ENCODE measurements at places on chromosomes 4 and X.

DNA sequence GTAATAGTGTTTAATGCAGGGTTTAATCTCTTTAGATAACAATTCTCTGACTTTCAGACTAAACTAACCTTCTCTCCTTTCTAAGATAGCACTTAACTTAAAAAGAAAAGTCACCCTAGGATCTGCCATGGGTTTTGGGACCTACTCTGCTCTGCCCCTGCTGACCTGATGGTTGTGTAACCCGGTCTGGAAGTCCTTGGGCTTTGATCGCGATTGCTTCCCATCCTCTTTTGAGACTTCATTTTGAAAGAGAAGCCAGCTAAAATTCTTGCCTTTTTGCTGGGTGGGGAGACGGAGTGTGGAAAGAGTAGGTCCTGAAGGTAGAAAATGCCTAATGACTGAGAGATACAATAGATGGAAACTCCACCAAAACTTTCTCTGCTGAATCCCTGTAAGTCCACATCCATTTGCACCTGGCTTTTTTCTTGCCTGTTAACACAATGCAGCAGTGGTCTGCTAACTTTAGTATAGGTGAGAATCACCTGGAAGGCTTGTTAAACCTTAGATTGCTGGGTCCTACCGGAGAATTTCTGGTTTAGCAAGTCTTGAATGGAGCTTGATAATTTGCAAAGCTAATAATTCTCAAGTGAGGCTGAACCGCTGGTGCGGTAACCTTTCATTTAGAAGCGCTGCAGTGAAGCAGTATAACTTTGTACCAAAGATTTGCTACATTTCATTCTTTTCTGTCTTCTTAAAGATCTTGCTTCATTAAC lies 45.6 kb upstream of the CCSER1 start:
- no peak for DNase-seq

DNA sequence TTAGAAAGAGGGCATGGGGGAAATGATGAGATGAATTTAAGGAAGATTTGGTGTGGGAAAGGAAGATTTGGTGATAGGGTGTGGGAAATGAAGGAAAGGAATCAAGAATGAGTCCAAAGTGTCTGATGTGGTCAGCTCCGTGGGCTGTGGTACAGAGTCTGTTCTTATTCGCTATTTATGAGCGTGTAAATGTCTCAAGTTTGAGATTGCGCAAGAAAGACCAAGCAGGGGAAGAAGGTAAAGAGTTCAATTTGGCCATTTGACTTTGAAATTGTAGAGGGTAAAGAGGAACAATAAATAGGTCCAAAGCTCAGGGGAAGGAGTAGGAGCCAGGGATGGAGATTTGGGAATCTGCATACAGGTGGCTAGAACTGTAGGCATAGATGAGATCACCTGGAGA lies 11.3 kb upstream of the SMS start:
- no peak for DNase-seq

DNA sequence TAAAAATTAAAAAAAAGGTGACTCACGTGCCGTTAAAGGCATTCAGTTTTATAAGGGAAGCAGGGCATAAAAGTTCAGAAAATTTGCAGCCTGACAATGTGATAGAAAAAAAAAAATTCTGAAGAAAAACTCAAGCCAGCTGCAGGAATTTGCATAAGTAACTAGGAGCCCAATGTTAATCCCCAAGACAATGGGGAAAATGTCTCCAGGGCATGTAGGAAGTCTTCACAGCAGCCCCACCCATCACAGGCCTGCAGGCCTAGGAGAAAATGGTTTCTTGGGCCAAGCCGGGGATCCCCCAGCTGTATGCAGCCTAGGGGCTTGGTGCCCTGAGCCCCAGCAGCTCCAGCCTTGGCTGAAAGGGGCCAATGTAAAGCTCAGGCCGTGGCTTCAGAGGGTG lies 31.2 kb downstream of the CHM start:
- peak; percentile 90 for DNase-seq

DNA sequence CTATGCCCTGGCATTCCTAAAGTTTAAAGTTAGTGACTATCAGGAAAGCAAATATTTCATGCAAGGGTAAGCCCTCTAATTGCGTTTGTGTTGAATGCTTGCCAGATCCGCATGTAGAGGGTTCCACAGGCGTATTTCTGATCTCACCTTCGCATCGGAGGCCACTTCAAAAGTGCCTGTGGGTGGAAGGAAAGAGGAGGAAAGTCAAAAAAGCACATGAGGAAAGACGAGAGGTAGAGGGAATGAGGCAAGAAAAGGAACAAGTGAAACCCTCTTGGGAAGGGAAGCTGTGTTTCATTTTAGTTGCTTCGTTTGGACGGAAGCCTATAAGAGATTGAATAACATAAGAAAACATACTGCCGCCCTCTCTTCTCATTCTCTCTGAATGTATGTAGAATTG lies 628.8 kb downstream of the SPRY1 start:
- DNase-seq: no peak

GRCh38 chrX:78063687-78064086 lies 40.4 kb upstream of the PGK1 start:
- DNase-seq: no peak

DNA sequence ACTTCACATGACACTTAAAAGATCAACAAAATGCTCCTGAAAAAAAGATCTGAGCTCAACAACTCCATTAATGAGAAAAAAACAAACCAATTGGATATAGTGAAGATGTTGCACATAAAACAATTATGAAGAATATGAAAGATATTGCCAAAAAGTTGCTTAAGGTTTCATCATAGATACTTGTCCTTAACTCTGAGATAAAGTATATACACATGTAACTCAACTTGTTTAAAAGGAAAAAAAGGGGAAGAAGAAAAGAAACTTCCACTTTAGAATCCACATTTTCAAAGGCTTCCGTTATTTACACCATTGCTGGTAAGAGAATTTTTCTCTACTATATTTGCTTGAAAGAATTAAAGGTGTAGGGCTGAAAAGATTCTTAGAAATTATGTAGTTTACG lies 2.7 kb downstream of the AFAP1 start:
- DNase-seq: no peak

- no peak for DNase-seq
Measured at GRCh38 chr4:112518675-112519074, 2.7 kb upstream of the NEUROG2 start.

DNA sequence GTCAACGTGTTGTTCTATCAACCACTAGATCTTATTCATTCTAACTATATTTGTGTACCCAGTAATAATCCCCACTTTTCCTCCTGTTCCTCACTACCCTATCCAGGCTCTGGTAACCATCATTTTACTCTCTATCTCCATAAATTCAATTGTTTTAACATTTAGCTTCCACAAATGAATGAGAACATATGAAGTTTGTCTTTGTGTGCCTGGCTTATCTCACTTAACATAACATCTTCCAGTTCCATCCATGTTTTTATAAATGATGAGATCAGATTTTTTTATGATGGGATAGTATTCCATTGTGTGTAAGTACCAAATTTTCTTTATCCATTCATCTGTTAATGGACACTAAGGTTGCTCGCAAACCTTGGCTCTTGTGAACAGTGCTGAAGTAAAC lies 59.9 kb upstream of the IBSP start:
- DNase-seq: no peak

DNA sequence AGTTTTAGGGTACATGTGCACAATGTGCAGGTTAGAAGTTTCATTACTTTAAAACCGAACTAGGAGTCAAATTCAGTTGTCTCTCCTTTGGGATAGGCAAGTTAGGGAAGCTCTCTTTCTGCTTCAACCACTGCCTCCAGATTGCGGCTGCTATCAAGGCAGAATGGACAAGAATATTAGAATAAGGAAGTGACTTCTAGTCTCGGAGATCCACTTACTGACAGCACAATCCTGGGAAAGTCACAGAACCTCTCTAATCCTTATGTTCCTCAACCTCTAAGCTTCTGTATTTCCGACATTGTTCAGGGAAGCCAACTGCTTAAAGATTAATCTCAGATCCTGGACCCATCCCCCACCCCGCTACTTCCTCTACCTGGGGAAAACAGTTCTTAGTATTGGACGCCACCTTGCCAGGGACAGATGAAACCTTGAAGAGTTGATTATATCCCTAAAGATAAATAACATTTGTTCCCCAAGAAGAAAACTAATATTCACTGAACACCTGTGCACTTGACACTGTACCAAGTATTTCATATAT lies 2.1 kb downstream of the NUP62CL start:
- DNase-seq: peak; percentile 49

DNA sequence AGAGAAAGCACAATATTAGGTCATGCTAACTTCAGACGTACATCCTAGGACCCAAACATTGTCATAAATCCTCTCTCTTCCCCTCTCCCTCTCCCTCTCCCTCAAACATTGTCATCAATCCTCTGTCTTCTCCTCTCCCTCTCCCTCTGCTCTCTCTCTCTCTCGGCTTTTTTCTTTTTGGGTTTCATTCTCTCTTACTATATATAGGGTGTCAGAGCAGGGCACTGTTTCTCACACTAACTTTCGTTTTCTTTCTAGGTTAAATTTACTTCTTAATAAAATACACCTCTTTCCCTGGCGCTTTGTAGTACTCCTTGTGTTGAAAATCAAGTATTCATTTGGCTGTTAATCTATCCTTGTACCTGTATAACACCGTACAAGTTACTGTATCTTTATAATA lies 37.0 kb upstream of the HERC5 start:
- DNase-seq: no peak

GRCh38 chrX:23864742-23865326 lies 42.9 kb downstream of the APOO start:
- no peak for DNase-seq

DNA sequence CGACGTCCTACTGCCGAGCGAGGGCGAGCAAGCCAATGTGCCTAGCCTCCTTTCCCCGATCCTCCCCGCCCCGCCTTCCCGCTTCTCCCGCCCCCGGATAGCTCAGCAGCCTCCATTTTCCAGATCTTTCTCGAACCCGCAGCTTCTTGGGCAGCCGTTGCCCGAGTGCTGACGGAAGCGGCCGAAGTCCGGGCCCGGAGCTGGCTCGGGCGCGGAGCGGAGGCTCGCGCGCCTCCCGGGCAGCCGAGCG lies 172 bp upstream of the HSPA4L start:
- no peak for DNase-seq

- no peak for DNase-seq
Measured at GRCh38 chrX:143661286-143661685, 25.4 kb upstream of the SLITRK4 start.

DNA sequence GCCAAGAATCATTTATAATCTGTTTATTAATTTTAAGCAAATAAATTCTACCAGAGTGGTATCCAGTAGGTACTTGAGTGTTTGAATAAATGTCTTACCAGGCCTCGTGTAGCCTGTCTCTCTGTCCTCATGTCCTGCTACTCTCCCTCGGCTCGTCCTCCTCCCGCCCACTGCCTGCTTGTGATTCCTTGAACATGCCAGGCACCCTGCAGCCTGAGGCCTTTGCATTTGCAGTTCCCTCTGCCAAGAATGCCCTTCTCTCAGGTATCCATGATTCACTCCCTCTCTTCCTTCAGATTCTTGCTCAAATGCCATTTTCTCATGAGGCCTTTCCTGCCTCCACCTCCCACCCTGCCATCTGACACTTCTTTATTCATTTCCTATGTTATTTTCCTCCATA lies 209.7 kb upstream of the PRPS2 start:
- DNase-seq: no peak

DNA sequence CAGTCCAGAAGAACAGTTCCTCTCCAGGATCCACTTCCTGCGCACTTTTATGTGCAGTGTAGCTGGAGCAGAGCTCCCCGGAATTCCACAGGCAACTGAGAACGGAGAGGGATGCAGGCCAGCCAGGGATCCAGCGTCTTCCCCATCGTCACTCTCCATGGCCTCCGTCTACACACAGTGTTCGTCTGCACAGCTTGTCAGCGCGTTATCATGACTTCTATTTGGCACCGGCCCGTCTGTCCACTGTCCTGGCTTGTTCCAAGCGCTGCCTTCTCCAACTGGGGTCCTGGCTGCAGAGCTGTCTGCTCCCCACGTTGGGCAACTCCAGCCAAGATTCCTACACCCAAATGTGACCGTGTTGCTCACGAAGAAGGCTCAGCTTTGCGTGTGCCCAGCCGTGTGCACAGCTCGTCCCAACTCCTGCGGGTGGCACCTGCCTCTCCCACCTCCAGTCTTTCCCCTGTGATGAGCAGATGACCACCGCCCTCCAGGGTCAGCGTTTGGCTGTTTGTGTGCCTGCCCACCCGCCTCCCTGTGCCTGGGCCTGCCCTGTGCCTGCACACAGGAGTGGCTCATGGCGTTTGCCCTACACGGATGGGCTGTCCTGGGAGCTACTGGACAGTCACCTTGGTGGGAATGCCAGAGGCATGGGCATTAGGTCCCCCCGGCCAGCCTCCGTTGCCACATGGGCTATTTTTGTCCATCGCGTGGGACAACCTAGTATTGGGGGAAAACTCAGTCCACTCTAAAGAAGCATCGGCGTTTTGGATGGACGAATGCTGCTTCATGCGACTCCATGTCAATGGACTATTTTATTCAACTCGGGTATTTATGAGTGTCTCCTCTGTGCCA lies 2.2 kb upstream of the CTBP1 start:
- DNase-seq: no peak

GRCh38 chrX:51837921-51838320 lies 55.5 kb upstream of the MAGED1 start:
- DNase-seq: peak; percentile 59

GRCh38 chr4:25770847-25771246 lies 91.9 kb downstream of the SEL1L3 start:
- no peak for DNase-seq

DNA sequence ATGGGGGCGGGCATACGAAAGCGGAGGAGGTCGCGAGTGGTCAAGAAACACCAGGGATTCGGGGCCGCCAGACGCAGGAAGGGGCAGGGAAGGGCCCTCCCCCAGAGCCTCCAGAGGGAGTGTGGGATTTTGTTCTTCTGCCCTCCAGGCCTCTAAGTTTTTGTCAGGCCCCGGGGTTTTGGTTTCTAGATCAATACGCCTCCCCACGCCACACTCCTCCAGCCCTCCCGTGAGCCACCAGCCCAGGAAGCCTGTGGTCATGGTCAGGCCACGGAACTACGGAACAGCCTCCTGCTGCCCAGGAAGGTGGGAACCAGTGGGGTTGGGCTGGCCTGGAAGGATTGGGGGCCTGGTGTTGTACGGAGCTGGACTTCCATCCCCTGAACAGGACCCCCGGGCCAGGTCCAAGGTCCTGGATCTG lies 38.4 kb downstream of the CPLX1 start:
- DNase-seq: no peak
